ENCODE measurements at places on chromosomes 11 and 22.

DNA sequence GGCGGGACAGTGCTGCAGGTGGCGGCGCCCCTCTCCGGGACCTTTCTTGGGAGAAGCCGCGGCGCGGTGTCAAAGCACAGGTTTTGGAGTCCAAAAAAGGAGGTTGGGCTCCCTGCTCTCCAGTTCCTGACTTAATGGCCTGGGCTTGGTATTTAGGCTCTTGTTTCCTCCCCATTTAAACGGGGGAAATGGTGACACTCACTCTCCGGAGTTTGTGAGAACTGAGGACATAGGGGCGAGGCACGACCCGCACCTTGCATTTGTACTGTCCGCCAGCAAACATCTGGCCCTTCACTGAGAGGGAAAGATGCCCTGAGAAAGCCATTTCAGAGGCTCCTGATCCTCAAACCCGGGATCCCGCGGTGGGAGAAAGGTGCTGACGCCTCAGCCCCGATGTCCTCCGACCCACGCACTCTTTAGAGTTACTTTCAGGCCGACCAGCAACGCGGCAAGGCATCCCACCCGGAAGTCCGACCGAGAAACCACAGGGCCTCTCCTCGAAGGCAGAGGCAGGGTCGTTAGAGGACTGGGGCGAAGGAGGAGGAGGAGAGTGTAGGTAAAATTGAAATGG lies 2.9 kb upstream of the WDR74 start:
- no peak for DNase-seq

GRCh38 chr11:104774578-104774977 lies 123.7 kb downstream of the CASP12 start:
- DNase-seq, result no peak

DNA sequence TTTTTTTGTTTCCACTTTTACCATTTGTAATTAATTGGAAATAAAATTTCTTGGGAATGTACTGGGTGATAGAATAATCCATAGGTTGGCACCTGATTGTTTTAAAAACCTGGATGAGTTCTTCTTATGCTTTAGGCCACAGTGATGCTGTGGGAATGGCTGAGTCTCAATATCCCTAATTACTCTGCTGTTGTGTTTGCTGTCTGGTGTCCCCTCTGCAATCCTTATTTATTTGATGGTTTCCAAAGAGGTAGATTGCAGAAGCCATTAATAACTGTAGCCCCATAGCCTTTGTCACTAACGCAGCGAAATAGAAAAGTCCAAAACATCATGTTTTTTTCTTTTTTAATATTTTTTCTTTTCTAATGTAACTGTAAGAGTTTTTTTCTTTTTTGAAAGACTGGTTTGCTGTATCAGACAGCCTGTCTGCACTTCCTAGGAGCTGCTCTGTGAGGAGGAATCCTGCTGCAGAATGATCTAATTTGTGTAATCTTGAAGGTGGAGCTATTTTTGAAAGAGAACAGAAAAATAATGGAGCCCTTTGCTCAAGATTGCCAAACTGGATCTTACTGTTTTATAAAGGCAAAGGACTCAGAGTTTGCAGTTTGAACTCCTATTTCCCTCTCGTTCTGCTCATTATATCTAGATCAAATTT lies 14.9 kb downstream of the PACS1 start:
- no peak for DNase-seq

GRCh38 chr11:130278745-130279144 lies 36.0 kb downstream of the ZBTB44 start:
- DNase-seq, result no peak

DNA sequence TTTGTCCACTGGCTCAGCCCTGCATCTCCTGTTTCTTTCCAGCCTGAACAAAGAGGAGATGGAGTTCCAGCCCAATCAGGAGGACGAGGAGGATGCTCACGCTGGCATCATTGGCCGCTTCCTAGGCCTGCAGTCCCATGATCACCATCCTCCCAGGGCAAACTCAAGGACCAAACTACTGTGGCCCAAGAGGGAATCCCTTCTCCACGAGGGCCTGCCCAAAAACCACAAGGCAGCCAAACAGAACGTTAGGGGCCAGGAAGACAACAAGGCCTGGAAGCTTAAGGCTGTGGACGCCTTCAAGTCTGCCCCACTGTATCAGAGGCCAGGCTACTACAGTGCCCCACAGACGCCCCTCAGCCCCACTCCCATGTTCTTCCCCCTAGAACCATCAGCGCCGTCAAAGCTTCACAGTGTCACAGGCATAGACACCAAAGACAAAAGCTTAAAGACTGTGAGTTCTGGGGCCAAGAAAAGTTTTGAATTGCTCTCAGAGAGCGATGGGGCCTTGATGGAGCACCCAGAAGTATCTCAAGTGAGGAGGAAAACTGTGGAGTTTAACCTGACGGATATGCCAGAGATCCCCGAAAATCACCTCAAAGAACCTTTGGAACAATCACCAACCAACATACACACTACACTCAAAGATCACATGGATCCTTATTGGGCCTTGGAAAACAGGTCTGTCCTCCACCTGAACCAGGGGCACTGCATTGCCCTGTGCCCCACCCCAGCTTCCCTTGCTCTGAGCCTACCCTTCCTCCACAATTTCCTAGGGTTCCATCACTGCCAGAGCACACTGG lies 5.0 kb downstream of the FTH1 start:
- DNase-seq, result no peak

DNA sequence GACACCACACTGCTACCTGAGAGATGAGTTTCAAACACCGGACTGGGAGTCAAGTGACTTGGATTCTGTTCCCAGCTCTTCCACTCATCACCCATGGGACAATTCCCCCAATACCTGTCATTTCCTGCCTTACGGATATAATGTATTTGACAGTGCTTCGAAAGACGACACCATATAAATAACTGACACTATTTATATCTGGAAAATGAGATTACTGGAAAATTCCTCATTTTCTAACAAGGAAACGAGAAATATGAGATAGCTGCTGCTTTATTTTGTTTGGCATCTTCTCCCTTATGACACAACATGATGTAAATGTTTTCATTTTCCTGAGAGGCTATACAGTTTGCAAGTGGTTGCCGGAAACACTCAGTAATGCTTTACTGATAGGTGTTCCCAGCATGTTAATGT lies 8.6 kb downstream of the HSCB start:
- peak; percentile 88 for DNase-seq

DNA sequence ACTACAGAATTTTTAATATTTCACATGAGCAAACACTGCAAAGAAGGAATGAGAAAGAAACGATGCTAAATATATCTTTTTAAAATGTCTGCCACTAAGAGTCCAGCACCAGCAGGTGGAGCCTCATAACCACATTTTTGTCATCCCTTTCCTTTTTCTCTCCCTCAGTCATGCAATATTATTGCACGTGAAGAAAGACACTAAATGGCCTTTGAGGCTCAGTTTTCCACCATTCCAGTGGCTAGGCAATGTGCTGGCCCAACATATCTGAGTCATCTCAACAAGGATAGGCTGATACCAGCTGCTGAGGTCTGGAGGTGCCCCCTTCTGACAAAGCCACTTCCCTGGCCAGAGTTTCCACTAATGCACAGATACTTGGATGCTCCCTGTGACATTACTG lies 1.8 kb downstream of the ALKBH8 start:
- DNase-seq, result peak; percentile 70

GRCh38 chr22:20864186-20864908 lies 5.5 kb downstream of the SNAP29 start:
- no peak for DNase-seq

DNA sequence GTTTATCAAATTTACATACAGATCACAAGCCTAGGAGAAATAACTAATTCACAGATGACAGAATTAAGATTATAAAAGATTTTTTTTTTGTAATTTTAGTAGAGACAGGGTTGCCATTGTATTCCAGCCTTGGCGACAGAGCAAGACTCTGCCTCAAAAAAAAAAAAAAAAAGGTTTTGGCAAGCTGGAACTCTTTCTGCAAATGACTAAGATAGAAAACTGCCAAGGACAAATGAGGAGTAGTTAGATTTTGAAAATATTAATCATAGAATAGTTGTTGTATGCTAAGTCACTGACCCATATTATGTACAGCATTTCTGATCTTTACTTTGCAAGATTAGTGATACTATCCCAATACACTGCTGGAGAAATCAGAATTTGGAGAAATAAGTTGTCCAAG lies 99.2 kb downstream of the C11orf65 start:
- peak; percentile 14 for DNase-seq

- no peak for DNase-seq
Observed at GRCh38 chr11:90197377-90197776, 25.5 kb downstream of the CHORDC1 start.

DNA sequence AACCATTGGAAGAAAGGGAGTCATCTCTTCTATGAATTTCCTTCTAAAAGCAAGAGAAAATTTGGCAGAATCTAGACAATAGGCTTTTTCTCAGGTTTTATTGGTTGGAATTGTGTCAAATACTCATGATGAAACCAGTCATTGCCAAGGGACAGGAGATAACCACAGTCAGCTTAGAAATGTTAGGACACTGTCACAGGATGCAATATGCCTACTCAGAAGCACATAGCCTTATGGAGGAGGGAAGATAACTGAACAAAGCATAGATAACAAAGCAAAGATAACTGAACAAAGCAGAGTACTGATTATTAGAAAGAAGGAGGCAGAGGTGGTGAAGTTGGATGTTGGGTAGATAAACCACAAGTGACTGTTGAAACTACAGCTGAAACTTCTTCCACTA lies 303.5 kb upstream of the PDGFD start:
- DNase-seq, result peak; percentile 54

GRCh38 chr11:1453611-1454034 lies 33.0 kb downstream of the MOB2 start:
- DNase-seq, result no peak

DNA sequence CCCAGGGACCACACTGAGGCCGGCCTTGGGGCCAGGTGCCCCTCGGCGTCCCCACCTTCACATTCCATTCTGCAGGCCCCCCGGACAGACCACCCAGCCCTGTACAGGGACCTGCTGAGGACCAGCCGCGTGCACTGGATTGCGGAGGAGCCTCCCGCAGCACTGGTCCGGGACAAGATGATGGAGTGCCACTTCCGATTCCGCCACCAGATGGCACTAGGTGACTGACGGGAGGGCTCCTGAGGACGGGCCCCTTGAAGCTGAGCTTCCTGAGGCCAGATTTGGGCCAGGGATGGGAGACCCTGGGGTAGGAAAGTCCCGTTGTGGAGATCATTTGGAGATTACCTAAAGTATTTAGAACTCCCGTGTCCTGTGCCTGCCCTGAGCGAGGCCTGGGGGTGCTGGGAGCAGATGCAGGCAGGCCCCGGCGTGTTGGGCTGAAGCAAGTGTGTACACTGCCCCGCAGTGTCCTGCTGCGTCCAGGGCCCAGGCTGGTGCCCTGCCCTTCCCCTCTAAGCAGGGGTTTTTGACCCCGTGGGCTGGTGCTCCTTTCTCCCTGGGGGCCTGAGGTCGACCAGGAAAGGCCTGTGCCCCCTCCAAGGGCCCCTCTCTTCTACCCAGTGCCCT lies 20.0 kb downstream of the TRMU start:
- peak; percentile 41 for DNase-seq

GRCh38 chr22:46390652-46391301 lies 55.3 kb downstream of the TRMU start:
- DNase-seq, result peak; percentile 65

DNA sequence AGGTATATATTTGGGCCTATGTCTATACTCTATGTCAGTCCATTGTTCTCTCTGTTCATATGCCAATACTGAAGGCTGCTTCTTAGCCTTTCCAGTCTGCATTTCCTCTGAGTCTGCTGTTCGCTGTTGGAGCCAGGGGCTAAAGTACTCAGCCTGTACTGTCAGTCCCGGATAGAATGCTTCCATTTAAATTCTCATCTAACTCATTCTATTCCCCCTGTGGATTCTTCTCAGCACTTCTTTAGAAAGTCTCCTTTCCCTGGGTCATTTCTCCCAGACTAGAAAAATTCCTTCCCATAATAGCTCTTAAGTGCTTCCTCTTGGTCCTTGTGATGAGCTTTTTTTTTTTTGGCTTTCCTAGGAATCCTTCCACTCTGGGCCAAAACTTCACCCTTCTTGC lies 293.1 kb downstream of the KIRREL3 start:
- DNase-seq, result no peak

GRCh38 chr11:65446446-65447277 lies 24.1 kb downstream of the NEAT1 start:
- DNase-seq, result no peak

GRCh38 chr11:63490551-63491239 lies at the start of gene PLAAT5:
PLAAT5 (minus strand) TSS chr11:63491167; CDS start chr11:63491034, 133 bp downstream.
- peak; percentile 6 for DNase-seq

Measured in fibroblast of skin of right biceps (primary cell).